ENCODE measurements at places on chromosomes 7 and 10.

GRCh38 chr10:42885491-42886270 is 103.1 kb downstream of the BMS1 start:
- DNase-seq: no peak

GRCh38 chr7:87226495-87226894 is 7.0 kb upstream of the TMEM243 start:
- no peak for DNase-seq

DNA sequence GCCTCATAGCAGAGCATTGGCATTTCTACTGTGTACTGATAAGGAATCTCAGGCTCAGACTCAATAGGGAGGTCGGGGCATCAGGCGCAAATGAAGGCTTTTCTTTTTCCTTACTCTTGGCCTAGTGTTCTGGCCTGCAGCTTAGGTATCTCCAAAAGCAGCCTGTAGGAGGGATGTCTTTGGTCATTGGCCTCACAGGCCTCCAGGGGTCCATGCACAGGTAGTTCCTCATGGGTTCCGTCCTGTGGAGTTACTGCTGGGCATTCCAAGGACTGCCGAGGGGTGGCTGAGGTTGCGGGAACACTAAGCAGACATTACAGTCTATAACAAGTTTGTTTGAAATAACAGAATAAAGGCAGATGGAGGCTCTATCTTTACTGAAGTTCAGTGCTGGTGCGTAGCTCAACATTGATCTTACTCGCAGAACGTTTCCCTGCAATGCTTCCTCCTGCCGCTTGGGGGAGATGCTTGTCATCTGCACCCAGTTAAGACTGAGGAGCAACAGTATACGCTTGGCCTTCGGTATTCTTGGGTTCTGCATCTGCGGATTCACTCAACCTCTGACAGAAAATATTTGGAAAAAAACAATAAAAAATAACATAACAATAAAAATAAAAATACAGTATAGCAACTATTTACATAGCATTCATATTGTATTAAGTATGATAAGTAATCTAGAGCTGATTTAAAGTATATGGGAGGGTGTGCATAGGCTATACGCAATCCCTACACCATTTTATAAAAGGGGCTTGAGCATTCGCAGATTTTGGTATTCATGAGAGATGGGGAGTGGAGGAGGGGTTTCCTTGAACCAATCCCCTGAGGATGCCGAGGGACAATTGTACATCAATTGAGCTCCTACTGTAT is 58.9 kb downstream of the SH2D4B start:
- no peak for DNase-seq

GRCh38 chr7:22913158-22913557 is 90.5 kb upstream of the TOMM7 start:
- no peak for DNase-seq

DNA sequence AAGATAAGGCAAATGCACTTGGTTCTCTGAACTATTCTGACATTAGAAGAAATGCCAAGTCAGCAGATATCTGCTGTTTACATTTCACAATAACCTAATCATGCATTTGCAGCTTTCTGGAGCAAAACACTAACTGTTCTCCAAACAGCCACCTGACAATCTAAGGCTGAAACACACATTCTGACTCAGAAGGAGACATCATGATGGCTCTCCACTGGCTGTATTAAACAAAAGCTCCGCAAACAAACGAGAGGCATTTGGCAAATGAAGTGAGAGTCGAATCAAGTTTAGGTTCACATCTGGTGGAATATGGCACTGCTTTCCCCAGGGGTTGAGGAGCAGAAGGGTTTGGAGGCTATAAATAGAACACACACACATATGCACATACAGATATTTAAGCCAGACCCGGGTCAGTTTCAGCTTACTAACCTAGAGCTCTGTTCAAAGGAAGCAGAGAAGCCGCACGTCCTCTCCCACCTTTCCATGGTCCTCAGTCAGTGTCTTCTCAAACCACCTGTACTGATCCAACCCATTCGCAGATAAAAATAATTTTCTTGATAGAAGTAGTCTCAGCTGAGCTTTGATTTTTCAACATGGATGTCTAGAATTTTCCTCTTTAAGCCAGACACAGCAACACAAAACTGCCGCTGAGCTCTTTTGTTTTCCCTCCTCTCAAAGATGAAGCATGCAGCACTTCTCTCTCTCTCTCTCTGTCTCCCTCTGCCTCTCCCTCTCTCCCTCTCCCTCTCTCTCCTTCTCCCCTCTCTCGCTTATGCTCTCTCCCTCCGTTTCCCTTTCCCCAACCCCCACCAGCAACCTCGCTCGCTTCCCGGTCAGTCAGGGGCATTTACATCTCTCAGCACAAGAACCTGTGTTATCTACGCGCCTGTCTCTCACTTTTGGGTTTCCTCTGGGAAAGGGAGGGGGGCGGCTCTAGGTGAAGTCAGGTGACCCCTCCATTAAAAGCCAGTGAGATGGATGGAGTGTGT is 682.8 kb downstream of the MAGI2 start:
- no peak for DNase-seq

GRCh38 chr10:114379631-114380041 is 24.7 kb downstream of the AFAP1L2 start:
- no peak for DNase-seq

GRCh38 chr10:48595539-48595932 is 9.3 kb downstream of the ARHGAP22 start:
- no peak for DNase-seq

- DNase-seq: no peak
Observed at GRCh38 chr10:131075218-131075770, 236.2 kb downstream of the TCERG1L start.

GRCh38 chr7:147571436-147572185 is 1019.0 kb upstream of the C7orf33 start:
- no peak for DNase-seq

- no peak for DNase-seq
Observed at GRCh38 chr7:128215281-128215680, 25.8 kb upstream of the LEP start.

DNA sequence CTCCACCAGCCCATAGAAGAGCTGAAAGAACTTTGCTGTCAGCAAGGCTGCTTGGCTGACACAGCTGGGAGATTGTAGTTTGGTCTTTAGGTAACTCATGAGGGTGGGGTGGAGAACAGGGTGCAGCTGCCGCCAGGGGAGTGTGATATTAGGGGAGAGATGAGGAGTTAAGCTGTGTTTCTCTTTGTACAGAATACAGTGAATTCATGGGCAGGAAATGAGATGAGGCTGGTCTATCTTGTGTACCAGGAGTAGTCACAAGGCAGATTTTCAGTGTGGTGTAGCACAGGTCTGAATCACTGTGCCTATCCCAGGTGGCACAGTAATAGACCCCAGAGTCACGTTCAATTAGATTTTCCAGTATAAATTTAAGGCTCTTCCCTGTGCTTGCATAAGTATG is 56.6 kb upstream of the TARP start:
- DNase-seq: no peak

GRCh38 chr7:44062903-44063295 is 2.5 kb downstream of the PGAM2 start:
- no peak for DNase-seq

DNA sequence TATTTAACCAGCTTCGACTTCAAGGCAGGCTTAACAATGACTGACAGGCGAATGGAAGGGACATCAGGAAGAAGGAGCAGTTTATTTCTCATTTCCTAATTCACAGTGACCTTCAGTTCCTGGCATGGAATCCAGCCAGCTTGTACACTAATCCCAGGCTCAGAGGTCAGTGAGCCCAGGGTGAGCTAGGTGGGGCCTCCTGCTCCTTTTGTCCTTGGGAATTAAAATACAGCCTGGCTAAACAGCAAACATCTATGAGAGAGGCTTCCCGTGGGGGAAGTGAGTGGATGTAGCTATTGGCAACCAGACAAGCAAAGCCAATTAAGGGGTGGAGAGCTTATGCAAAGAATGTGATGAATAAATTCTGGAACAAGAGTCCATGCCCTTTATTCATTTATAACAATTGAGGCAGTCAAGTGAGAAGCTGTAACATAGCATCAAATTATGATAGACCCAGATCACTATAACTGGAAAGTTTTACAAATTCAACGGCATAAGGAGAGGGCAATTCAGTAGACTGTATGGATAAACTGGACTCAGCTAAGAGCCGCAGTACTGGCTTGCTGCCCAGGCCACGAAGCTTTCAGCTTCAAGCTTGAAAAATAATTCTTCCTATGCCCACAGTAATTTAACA is 57.1 kb downstream of the STK17A start:
- peak; percentile 13 for DNase-seq

GRCh38 chr10:87771871-87772500 is 46.0 kb downstream of the ATAD1 start:
- no peak for DNase-seq

DNA sequence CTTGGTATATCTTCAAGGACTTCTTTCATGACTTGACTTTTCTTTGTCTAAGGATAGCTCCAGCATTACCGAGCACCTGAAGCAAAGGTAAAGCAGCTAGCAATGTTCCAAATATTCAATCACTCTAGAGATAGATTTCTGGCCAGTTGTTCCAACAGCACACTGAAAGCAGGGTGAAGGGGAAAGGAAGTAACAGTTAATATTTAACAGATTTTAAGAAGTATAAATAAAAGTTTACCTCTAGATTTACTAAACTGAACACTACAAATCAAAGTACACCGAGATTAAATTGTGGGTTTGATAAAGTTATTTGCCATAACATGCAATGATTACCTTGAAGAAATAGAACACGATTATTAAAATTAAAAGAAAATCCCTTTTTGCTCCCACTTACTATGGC is 70.9 kb upstream of the GRID1 start:
- DNase-seq: no peak

DNA sequence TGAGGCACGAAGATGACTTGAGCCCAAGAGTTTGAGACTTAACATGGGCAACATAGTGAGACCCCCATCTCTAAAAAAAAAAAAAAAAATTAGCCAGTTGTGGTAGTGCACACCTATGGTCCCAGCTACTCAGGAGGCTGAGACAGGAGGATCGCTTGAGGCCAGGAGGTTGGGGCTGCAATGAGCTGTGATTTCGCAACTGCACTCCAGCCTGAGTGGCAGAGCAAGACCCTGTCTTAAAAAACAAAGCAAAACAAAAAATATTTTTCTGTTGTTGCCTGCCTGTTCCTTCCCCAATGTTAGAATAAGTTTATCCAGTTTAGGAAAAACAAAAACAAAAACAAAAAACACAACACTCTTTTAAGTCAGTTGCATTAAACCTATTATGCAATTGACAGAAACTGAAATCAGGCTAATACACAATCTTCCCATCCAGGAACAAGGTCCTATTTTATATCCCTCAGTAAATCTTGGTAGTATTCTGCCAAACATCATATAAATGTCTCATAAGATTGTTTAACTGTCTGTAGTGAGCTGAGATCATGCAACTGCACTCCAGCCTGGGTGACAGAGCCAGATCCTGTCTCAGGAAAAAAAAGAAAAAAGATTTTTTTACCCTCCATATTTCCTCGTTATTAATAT is 4.9 kb downstream of the PILRA start:
- DNase-seq: no peak

GRCh38 chr7:102983602-102984001 is 70.8 kb downstream of the LRRC17 start:
- no peak for DNase-seq

DNA sequence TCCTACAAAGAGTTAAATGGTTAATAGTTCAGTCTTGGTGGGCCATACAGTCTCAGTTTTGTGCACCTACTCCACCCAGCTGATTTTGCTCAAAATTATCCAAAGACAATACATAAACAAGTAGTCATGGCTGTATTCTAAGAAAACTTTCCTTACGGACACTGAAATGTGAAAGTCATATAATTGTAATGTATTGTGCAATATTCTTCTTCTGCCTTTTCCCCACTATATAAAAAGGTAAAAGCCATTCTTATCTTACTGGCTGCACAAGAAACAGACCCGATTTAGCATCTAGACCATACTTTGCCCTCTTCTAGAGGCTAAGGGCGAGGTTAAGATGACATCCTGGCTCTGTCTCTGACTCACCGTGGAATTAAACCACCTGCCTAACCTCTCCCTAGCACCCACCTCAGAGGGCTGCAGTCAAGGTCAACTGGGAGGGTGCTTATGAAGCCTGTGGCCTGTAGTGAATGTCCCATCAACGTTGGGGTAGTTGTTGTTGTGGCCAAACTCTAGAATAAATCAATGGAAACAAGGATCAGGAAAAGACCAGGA is 63.8 kb upstream of the DOCK1 start:
- DNase-seq: no peak

- peak; percentile 49 for DNase-seq
Observed at GRCh38 chr7:108452707-108453106, 3.5 kb downstream of the NRCAM start.

GRCh38 chr10:87531908-87532622 is 27.4 kb downstream of the MINPP1 start:
- DNase-seq: no peak

DNA sequence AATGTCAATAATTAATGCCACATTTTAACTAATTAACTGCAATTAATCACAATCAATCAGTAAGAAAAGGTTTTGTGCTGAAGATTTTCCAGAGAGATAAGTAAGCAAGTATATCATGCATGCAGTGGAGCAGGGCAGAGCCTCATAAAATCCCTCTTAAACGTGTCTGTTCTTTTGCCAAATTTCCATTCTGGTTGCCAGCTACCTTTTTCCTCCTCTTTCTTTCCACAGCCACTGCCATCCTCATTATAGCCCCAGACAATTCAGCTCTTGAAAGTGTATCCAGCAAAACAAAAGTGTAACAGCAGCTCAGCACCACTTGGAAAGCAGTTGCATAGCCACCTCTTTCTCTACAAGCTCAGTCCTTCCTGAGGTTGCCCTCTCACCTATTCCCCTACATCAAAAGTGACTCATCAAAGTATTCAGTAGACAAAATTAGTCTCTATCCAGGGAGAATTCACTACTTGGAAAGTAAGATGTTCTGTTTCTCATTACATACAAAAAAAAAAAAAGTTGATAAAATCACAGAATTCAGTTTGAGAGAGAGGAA is 26.9 kb upstream of the EPHB6 start:
- no peak for DNase-seq

- no peak for DNase-seq
Observed at GRCh38 chr10:78279756-78280155, 246.1 kb downstream of the RPS24 start.

GRCh38 chr7:33946094-33946699 is 40.9 kb downstream of the BMPER start:
- no peak for DNase-seq

- DNase-seq: no peak
Observed at GRCh38 chr7:101618916-101619315, 10.2 kb downstream of the MYL10 start.

DNA sequence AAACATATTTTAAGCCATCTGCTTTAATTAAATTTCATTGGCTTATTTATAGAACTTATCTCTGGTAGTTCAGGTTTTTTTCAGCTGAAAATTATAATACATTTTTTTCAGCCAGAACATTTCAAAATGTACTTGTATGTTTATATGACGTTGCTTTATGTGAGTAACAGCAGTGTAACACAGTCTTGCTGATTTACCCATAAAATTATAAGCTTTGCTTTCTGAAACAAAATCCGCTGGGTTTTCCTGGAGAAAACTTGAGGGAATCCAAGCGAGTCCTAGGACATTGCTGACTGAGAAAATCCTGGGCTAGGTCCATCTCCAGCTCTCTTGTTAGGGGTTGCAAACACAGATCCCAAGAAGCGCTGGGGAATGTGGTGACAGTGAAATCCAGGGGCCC is 112.2 kb upstream of the GATA3 start:
- no peak for DNase-seq
